ENCODE measurements at places on chromosomes 1 and 21. TPM values are rescaled to one million over a fixed set of nuclear protein-coding genes. Genes with fewer than 3 reads are reported as not detected.

The CDKN2C gene
- 24.2 TPM for total RNA-seq

The FMO3 gene
- not detected for total RNA-seq

The TUT4 gene
- 17.5 TPM for total RNA-seq

The IL19 gene
- not detected for total RNA-seq

The FALEC gene
- total RNA-seq, result not detected

The CDC20 gene
- total RNA-seq, result 174 TPM

The C21orf91 gene
- 3.8 TPM for total RNA-seq

The HCN3 gene
- total RNA-seq, result 0.20 TPM

The KCNJ10 gene
- total RNA-seq, result not detected

The AGRN gene
- 115 TPM for total RNA-seq

The ZNF593 gene
- 57.4 TPM for total RNA-seq

The NMNAT2 gene
- total RNA-seq, result 1.3 TPM

The CDA gene
- total RNA-seq, result 1.1 TPM

The AMY2B gene
- not detected for total RNA-seq

The VASH2 gene
- total RNA-seq, result under 0.01 TPM
